ENCODE measurements at places on chromosomes 3 and 15.

GRCh38 chr3:61168286-61168685 is 83.0 kb downstream of the FHIT start:
- no peak for DNase-seq

DNA sequence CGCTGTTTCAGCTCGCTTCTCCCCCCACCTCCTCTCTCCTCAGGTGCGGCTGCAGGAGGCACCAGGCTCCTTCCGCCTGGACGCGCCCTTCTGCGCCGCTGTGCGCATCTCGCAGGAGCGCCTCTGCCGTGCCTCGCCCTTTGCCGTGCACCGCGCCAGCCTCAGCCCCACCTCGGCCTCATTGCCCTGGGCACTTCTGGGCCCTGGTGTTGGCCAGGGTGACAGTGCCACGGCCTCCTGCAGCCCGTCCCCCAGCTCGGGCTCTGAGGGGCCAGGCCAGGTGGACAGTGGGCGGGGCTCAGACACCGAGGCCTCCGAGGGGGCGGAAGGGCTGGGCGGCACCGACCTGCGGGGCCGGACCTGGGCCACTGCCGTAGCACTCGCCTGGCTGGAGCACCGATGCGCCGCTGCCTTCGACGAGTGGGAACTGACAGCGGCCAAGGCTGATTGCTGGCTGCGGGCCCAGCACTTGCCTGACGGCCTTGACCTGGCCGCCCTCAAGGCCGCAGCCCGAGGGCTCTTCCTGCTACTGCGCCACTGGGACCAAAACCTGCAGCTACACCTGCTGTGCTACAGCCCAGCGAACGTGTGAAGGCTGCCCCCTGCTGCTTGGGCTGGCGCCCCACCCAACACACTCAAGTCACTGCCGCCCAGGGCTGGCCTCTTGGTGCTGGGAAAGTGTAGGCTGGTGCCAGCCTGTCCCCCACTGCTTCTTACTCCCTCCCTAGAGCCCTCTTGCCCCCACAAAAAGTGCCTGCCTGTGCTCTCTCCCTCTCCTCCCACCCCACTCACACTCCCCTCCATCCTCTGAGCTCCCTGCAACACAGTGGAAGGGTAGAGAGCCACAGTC is 7.1 kb downstream of the ALG3 start:
- DNase-seq, result peak; percentile 34

GRCh38 chr3:59473636-59474035 is 423.8 kb upstream of the CFAP20DC start:
- DNase-seq, result no peak

DNA sequence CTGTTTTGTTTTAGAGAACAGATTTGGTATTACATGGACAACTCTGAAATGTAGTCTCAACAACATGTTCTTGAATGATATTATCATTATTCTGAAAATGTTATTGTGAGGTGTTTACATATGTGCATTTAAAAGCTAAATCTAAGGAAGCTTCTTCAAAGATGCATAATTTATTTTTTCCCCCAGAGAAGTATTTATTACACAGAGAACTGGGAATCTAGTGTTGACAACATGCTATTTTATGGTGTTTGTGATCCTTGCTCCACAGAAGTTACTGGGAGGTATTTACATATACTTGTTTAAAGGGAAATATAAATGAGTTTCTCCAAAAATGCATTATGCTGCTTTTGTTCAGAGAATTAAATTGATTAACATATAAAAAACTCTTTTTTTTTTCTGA is 18.3 kb upstream of the TUBGCP5 start:
- no peak for DNase-seq

- DNase-seq, result no peak
These were observed at the start of gene GRM2 for GRCh38 chr3:51706788-51707731. GRM2 (plus strand) TSS chr3:51707068; CDS start chr3:51708984, 1,916 bp downstream.

DNA sequence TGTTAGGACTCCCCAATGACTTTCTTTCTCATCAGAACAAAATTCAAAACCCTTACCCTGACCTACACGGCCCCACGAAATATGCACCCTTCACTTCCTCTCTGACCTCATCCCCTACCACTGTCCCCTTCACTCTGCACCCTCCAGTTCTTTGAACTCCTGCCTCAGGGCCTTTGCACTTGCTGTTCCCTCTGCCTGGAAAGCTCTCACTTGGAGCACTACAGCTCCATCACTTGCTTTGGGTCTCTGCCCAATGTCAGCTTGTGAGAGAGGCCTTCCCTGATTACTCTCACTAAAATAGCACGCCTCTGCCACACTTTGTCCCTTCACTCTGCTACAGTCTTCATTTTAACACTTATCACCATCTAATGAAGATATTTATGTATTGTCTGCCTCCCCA is 32.8 kb upstream of the SMAD3 start:
- no peak for DNase-seq

DNA sequence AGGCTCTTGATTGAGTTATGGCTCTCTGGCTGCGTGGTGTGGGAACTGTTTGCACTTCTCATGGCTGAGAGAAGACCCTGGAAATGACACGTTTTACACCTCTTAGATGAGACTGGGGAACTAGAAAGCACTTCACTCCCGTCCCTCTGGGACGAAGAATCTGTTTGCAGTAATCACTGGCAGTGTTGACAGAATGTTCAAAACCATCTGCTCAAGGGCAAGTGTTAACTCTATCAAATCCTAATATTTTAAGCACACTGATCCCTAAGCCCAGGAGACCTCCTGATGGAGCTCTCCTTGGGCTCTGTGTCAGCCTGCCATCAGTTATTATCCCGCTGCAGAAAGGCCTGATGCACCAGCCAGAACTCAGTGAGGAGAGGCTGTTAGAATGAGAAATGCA is 323.8 kb upstream of the DNAJC19 start:
- no peak for DNase-seq

DNA sequence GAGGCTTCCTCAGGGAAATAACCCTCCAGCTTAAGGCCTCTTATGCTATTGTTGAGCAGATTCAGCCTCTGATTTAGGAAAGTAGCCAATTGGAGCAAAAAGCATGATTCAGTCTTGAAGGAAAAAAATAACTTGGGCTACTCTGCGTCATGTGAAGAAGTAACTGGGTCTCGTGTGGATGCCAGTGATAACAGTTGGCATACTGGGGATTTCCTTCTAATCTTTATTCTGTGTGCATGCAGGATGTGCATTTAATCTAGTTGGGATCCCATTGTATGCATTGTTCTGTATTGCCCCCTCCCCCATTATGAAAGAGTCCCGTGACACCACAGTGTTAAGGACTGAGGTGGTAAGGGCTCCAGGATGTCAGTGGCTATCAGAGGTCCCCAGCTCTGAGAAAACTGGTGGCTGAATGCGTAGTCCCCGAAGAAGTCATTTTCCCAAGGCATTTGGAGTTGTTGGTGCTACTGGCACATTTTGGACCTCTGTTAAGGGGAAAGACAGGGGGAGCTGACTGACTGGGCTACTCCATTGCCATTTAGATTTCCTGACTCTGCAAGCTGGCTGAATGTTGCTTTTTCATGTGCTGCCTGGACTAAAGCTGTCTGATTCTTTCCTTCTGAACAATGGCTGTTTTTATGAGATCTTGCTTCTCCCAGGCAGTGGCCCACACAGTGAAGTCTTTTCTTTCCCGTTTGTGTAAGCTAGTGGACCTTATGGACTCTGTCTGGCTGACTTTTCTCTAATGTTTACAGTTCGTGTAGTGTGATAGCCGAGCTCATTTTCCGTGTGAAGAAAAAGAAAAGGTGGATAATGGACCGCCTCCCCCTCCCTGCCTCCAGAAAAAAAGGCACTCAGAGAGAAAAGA is 38.4 kb upstream of the TRAK1 start:
- DNase-seq, result no peak

DNA sequence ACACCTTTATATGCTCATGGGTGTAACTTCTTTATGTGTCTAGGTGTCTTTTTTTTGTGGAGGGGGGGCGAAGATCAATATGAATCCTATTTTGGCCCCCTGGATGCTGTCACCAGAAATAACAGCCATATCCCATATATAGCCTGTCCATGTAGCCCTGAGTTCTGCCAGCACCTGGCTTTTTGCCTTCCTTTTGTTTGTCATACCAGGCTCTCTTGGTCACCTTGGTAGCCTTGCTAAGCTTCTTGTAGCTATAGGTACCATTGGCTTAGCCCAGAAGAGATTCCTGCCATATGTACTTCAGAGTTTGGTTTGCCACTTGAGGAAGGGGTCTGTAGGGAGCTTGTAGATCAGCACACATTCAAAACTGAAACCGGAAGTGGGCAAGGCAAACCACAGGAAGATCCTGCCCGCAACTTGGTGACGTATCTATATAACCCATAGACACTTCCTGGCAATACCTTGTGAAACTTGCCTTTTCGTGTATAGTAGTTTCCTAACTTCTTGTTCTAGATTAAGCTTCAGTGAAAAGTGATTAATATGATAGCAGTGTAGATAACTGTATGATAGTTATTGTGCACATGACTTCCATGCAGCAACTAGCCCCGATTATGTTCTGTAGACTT is 11.9 kb downstream of the RASA2 start:
- peak; percentile 87 for DNase-seq

DNA sequence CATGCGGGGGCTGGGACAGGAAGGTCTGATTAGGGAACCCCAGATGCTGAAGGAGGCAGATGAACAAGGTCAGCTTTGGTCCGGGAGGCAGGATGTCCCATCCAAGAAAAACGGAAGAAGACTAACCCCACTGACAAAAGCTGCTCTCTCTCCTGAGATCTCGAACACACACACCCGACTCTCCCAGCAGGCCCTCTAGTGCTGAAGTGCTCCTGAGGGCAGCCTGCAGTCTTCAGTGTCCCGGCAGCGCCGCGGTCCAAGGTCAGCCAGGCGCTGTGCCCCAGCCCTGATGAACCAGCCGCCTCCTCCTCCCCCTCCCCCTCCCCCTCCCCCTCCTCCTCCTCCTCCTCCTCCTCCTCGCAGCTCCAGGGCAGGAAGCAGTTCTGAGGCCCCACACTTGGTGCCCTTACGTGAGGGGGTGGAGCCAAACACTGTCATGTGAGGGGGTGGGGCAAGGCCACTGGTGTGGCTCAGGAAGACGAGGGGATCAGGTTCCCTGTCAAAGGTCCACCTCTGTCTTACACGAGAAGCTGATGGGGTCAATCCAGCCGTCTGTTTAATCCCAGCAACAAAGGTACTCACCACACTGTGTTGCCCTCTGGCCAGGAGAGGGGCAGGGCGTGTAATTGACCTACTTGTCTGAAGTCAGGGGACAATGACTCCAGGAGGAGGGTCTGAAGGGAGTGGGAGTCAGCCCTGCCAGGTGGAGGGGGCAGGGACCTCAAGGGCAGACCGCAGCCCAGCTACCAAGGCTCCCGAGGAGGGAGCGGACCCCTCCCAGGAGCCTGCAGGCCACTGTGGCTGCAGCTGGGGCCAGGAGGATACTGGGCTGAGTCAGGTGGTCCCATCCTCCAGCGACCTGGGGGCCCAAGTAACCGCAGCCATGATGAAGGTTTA is 34.3 kb downstream of the PRR23E start:
- DNase-seq, result no peak

GRCh38 chr3:89113893-89114840 is 6.7 kb downstream of the EPHA3 start:
- DNase-seq, result peak; percentile 51

DNA sequence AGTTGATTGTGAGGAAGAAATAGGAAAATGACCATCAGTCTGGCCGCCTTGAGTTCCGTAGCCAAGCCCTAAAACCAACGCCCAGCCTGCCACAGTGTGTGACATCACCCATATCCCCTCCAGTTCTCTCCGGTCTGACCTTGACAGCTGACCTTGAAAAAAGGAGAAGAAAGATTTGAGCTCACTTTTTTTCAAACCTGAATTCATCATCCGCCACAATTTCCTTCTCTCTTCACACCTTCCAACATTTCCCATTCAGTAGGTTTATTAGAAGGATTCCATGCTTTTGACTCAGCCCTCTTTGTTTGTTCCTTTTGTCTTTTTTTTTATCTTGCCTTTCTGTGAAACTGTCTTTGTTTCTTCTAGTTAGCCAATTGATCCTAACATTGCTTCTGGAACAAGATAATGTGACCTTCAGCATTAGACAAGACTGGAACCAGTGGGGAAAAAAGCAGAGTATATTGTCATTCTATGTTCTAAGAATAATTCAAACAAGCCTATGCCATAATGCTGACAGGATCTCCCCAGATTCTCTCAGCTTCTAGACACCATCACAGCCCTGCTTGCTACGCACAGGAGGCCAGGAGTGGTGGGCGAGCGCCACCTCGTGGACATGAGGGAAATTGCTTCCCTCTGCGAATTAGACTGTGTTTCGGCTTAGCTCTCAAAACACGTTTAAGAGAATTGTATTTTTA is 283.1 kb downstream of the FGF12 start:
- DNase-seq, result peak; percentile 69
